Neural crest cell (in vitro differentiated cells): ENCODE measurements at places on chromosomes 16 and 17. TPM values are rescaled to one million over a fixed set of nuclear protein-coding genes. Genes with fewer than 3 reads are reported as not detected.

DNA sequence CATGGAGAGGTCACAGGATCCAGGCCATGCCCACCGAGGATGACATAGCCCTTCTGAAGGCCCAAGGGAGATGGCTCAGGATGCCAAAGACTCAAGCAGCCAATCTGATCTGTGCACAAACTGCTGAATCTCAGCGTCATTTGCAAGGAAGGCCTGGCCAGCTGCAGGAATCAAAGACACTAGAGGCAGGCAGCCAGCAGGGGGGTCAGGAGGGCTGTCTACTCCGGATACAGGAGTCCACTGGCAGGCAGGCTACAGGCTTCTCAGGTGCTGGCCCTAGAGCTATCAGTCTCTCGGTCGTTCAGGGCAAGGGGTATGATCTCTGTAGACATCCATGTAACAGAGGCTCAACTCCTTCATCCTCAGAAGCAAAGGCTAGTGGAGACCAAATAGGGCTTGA lies 1735.3 kb downstream of the TP53TG3F start:
- no peaks in the 10 kb centered on the region for H3K36me3 ChIP-seq
- H3K4me1 ChIP-seq: no peaks in the 10 kb centered on the region
- DNase-seq: no peak
- no peak overlapping the region for H3K27ac ChIP-seq
- H3K4me3 ChIP-seq: no peak overlapping the region

The FAM83G gene
- 1.3 and 1.8 TPM in 2 replicates for total RNA-seq

DNA sequence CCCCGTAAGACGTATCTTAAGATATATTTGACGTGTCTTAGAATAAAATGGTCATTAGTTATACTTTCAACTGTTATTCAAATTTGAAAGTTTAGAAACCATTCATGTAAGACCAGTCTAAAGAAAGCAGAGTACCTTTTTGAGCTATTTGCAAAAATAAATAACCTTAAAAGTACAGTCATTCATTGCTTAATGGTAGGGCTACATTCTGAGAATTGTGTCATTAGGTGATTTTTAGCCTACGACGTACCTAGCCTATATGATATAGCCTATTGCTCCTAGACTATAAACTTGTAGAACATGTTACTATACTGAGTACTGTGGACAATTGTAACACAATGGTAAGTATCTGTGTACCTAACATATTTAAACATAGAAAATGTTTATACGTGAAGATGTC lies 139.2 kb downstream of the PHKB start:
- no peaks in the 10 kb centered on the region for H3K4me1 ChIP-seq
- no peak overlapping the region for H3K4me3 ChIP-seq
- H3K27me3 ChIP-seq: no peaks in the 10 kb centered on the region
- peaks cover 8% of the 10 kb centered on the region for H3K36me3 ChIP-seq
- H3K27ac ChIP-seq: no peak overlapping the region

- H3K4me1 ChIP-seq: peaks cover 9% of the 10 kb centered on the region
- H3K27me3 ChIP-seq: no peaks in the 10 kb centered on the region
- no peaks in the 10 kb centered on the region for H3K36me3 ChIP-seq
- no peak overlapping the region for H3K4me3 ChIP-seq
Measured at GRCh38 chr17:41635121-41636097, 11.0 kb upstream of the KRT17 start.

DNA sequence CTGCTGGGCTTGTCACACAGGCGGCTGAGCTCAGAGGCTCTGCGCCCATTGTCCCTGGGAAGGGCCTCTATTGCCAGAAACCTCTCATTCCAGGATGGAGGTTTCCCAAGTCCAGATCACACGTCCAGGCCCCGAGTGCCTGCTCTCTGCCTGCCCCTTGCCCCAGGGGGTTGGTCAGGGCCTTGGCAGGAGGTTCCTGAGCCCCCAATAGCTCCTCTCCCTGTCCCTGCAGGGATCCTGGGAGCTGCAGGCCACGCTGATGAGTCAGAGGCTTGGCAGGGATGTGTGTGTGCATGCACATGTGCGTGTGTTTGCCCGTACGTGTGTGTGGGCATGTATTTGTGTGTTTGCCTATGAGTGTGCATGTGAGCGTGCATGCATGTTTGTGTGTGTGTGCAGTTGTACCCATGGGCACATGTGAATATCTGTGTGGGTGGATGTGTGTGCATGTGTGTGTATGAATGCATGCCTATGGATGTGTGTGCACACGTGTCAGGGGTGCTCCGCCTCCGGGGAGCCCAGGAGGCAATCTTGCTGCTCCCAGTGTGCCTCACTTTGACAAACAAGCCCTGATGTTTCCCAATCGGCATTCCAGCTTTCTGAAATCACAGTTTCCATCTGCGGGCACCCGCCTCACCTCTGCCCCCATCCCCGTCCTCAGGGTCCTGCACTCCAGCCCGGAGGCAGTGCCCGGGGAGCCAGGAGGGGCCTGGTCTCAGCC lies 98.4 kb upstream of the GSE1 start:
- peaks cover 31% of the 10 kb centered on the region for H3K4me1 ChIP-seq
- H3K27ac ChIP-seq: peak overlapping the region; percentile 89

The PRR35 gene
- total RNA-seq: not detected in 2 replicates

The OR3A3 gene
- not detected in 2 replicates for total RNA-seq

DNA sequence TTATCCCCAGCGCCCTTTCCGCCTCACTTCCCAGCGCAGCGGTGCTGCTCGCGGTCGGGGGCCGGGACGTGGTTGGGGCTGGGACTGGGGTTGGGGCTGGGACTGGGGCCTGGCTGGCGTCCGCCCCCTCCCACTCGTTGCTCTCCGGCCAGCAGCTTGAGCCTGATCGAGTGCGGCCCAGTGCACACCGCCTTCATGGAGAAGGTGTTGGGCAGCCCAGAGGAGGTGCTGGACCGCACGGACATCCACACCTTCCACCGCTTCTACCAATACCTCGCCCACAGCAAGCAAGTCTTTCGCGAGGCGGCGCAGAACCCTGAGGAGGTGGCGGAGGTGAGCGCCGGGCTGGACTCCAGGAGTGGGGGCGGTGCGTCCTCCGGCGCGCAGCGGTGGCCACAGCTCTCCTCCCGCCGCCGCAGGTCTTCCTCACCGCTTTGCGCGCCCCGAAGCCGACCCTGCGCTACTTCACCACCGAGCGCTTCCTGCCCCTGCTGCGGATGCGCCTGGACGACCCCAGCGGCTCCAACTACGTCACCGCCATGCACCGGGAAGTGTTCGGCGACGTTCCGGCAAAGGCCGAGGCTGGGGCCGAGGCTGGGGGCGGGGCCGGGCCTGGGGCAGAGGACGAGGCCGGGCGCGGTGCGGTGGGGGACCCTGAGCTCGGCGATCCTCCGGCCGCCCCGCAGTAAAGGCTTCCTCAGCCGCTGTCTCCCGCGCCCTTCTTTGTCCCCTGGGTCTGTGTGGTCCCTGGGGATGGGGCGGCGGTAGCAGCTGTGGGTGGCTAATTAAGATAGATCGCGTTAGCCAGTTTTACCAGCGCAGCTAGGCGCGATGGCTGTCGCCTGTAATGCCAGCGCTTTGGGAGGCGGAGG lies 1.8 kb downstream of the HSD17B1 start:
- H3K27me3 ChIP-seq: no peaks in the 10 kb centered on the region
- H3K4me1 ChIP-seq: peaks cover 21% of the 10 kb centered on the region
- H3K27ac ChIP-seq: peak overlapping the region; percentile 94

DNA sequence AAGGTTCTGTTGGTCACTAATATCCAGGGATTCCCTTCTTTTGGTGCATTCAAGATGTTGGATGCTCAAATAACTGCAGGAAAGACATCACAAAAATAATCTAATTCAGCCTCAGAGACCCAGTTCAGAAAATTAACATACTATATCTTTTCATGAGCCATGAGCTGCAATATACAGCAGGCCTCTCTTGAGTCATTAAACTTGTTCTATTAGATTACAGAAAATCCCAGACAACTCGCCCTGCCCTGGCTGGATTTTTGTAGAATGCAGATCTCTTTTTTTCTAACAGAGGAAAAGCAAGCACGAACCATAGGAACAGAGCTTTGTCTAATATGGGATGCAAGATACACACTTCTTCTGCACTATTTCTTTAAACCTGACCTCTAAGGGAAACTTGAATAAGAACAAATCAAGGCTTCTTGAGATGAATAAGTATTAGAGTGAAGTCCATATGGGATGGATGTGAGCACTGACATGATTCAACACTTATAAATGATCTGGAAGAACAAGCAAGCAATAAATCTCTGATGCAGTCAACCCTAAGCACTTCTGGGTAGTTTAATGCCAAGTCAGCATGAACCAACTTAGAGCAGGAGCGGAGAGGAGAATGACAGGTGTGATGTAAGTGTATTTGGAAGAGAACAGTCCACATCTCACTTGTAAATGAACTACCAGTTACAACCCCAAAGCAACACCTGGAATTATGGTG lies 70.7 kb upstream of the GNAO1 start:
- no peak for DNase-seq
- H3K4me1 ChIP-seq: peaks cover 15% of the 10 kb centered on the region
- no peak overlapping the region for H3K4me3 ChIP-seq

The SPATA2L gene
- 8.6 and 10.6 TPM in 2 replicates for total RNA-seq

The EME1 gene
- total RNA-seq: 25.5 and 31.4 TPM in 2 replicates

GRCh38 chr16:75479421-75479990 lies 15.0 kb upstream of the TMEM170A start:
- no peaks in the 10 kb centered on the region for H3K4me1 ChIP-seq
- H3K4me3 ChIP-seq: no peak overlapping the region
- no peaks in the 10 kb centered on the region for H3K27me3 ChIP-seq
- DNase-seq: no peak

The PNMT gene
- total RNA-seq: 0.84 and 0.86 TPM in 2 replicates

DNA sequence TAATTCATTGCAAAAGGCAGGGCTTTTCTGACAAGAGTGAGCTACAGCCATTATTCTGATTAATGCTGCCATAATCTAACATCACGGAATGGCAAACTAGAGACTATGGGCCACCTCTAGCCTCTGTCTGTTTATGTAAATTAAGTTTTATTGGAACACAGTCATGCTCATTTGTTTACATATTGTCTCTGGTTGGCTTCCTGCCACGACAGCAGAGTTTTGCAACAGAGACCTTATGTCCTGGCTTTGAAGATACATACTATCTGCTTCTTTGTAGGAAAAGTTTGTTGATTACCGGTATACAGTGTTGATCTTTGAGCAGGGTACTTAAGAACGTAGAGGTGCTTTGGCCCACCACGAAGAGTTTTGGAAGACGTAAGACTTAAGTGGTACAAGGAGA lies 715.9 kb upstream of the RBFOX1 start:
- H3K4me3 ChIP-seq: no peak overlapping the region
- H3K4me1 ChIP-seq: no peaks in the 10 kb centered on the region
- no peak overlapping the region for H3K27ac ChIP-seq
- no peak for DNase-seq

- no peak overlapping the region for H3K27ac ChIP-seq
- no peaks in the 10 kb centered on the region for H3K36me3 ChIP-seq
- peak overlapping the region; percentile 91 for H3K4me3 ChIP-seq
- H3K4me1 ChIP-seq: peaks cover 17% of the 10 kb centered on the region
Measured at GRCh38 chr17:1484676-1485422, 7.6 kb downstream of the MYO1C start.

DNA sequence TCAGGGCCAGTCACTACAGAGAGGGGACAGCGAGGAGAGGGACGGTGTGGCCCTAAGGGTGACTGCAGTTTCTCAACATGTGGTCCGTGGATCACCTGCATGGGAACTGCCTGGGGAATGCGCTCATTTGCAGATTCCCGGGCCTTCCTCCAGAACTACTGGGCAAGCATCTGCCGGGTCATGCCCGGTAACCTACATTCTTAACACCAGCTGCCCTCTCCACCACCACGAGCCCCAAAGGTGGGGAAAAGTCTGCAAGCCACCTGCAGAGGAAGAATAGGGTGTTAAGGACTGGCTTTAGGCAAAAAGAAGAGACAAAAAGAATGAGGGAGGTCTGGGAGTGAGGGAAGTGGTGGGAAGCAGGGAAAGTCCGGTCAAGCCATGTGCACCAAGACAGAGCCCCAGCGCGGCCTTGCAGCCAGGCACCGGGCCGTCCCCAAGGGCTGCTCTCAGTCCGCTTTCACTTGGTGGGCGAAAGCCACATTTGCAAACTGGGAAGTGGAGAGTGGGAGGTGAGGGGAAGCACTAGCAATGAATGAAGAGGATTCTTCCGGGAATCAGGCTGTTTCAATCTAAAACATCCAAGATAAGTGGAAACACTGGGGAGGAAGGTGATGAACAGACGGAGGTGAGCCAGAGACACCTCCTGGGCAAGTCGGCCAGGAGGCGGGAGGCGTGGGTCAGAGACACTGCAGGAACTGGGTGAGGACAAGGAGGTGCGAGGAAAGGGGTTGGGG lies 70.3 kb downstream of the N4BP1 start:
- H3K27ac ChIP-seq: peak overlapping the region; percentile 19
- H3K27me3 ChIP-seq: no peaks in the 10 kb centered on the region
- no peaks in the 10 kb centered on the region for H3K4me1 ChIP-seq
- H3K36me3 ChIP-seq: peaks cover 5% of the 10 kb centered on the region

GRCh38 chr16:53695070-53695469 lies 8.6 kb downstream of the RPGRIP1L start:
- H3K36me3 ChIP-seq: peaks cover 31% of the 10 kb centered on the region
- H3K27me3 ChIP-seq: no peaks in the 10 kb centered on the region
- H3K27ac ChIP-seq: no peak overlapping the region
- H3K4me1 ChIP-seq: no peaks in the 10 kb centered on the region
- no peak for DNase-seq

GRCh38 chr17:50267074-50267841 lies 7.0 kb upstream of the TMEM92 start:
- H3K27me3 ChIP-seq: peaks cover 3% of the 10 kb centered on the region
- H3K36me3 ChIP-seq: no peaks in the 10 kb centered on the region
- H3K4me3 ChIP-seq: no peak overlapping the region
- H3K27ac ChIP-seq: peak overlapping the region; percentile 99

DNA sequence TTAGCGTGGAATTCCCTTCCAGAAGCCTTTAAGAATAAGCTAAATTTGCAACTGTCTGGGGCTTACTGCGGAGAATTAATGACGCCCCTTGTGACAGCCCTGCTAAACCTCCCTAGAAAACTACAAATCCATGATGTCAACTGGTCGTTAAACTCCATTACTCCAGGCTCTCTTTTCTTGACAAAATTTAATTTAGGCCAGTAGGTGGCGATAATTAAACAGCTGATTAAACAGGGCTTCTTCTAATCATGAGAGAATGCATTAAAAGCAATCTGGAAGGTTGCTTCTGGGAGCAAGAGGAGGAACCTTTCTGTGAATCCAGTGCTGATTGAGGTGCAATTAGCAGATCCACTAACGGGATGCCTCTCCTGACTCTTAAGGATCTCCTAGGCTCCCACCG lies 8.1 kb upstream of the NLRP1 start:
- peaks cover 12% of the 10 kb centered on the region for H3K27me3 ChIP-seq
- H3K4me3 ChIP-seq: no peak overlapping the region
- no peak for DNase-seq
- H3K4me1 ChIP-seq: peaks cover under 1% of the 10 kb centered on the region
- H3K36me3 ChIP-seq: no peaks in the 10 kb centered on the region

The MPP2 gene
- 26.8 and 29.8 TPM in 2 replicates for total RNA-seq

The CFAP20 gene
- total RNA-seq: 72.1 and 73.1 TPM in 2 replicates

The DPH1 gene
- 29.7 and 35.1 TPM in 2 replicates for total RNA-seq

DNA sequence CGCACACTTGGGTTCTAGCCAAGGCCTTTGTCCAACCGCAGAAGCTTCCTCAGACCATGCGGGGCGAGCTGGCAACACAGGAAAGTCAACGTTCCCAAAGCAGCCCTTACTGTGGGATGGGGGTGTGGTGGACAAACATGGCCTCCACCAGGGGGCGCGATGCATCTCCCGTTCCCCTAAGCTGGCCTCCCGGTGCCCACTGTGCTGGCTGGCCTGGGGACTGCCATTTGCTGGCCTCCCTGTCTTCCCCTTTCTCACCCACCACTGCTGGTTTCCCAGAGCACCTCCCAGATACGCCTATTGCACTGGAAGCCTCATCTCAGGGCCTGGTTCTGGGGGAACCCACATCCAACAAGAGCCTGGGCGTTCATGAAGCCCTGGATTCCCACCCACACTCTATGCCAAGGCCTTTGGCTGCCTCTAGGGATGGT lies 145.3 kb downstream of the IRF8 start:
- no peak overlapping the region for H3K27ac ChIP-seq
- no peaks in the 10 kb centered on the region for H3K36me3 ChIP-seq
- H3K4me3 ChIP-seq: no peak overlapping the region
- DNase-seq: peak; percentile 73
